Placental pericyte (primary cell): ENCODE measurements at places on chromosomes 7 and 10. TPM values are rescaled to one million over a fixed set of nuclear protein-coding genes. Genes with fewer than 3 reads are reported as not detected.

Gene FAM20C
- total RNA-seq = 19.9 and 86.5 TPM in 2 replicates

Gene PRKAR2B
- total RNA-seq = 7.9 and 9.6 TPM in 2 replicates

Gene DLX5
- total RNA-seq = not detected in 2 replicates

Gene CRPPA
- total RNA-seq = 1.3 and 2.9 TPM in 2 replicates

Gene GNGT1
- total RNA-seq = not detected in 2 replicates

Gene SDHAF3
- 2.2 and 11.0 TPM in 2 replicates for total RNA-seq

Gene STEAP4
- under 0.01 and 0.14 TPM in 2 replicates for total RNA-seq

Gene GRM8
- total RNA-seq = 0.29 TPM in 1 of 2 replicates, not detected in the other

Gene ARPC1A
- 209 and 273 TPM in 2 replicates for total RNA-seq

Gene PGAM1
- total RNA-seq = 274 and 654 TPM in 2 replicates

Gene SDK1
- 1.1 and 2.0 TPM in 2 replicates for total RNA-seq

Gene MSMB
- not detected in 2 replicates for total RNA-seq

Gene CASD1
- 8.3 and 12.9 TPM in 2 replicates for total RNA-seq

Gene INA
- total RNA-seq = 0.66 and 3.7 TPM in 2 replicates

Gene TDRD1
- total RNA-seq = 0.44 TPM in 1 of 2 replicates, not detected in the other

Gene TMEM236
- total RNA-seq = under 0.01 and 0.14 TPM in 2 replicates

Gene BTRC
- total RNA-seq = 12.3 and 13.7 TPM in 2 replicates

Gene INTS1
- total RNA-seq = 60.2 and 93.8 TPM in 2 replicates

Gene ECD
- 35.9 and 48.1 TPM in 2 replicates for total RNA-seq

Gene FAM237B
- total RNA-seq = not detected in 2 replicates

Gene RNF133
- 0.43 and 0.44 TPM in 2 replicates for total RNA-seq

Gene NKX1-2
- total RNA-seq = not detected in 2 replicates

Gene PROSER2
- total RNA-seq = 7.4 and 7.7 TPM in 2 replicates

Gene STEAP1B
- 2.2 and 8.4 TPM in 2 replicates for total RNA-seq

Gene PKD2L1
- not detected in 2 replicates for total RNA-seq

Gene EVX1
- not detected in 2 replicates for total RNA-seq

Gene PHKG1
- total RNA-seq = 0.86 and 0.88 TPM in 2 replicates

Gene EPO
- not detected in 2 replicates for total RNA-seq

Gene DEPP1
- total RNA-seq = 3.6 and 14.4 TPM in 2 replicates

Gene WIPF3
- total RNA-seq = not detected in 2 replicates

Gene LIPN
- total RNA-seq = not detected in 2 replicates

Gene SVIL
- total RNA-seq = 12.9 and 67.6 TPM in 2 replicates

Gene HERPUD2
- 26.1 and 27.1 TPM in 2 replicates for total RNA-seq

Gene CALCR
- under 0.01 and 0.14 TPM in 2 replicates for total RNA-seq

Gene SPDYE8
- not detected in 2 replicates for total RNA-seq

Gene PON3
- not detected in 2 replicates for total RNA-seq

Gene LEP
- not detected in 2 replicates for total RNA-seq

Gene GPR26
- not detected in 2 replicates for total RNA-seq

Gene CCDC146
- total RNA-seq = 1.0 and 1.3 TPM in 2 replicates

Gene EIF3B
- 192 and 231 TPM in 2 replicates for total RNA-seq
